Activated T-helper 2 cell treated with anti-CD3 and anti-CD28 coated beads, Interferon-gamma antibody, Interleukin-2, Interleukin-4, amounts not matched to agents 10 μg/mL and 5 μg/mL and 100 μg/mL, durations not matched to agents 14 hours and 24 hours and 36 hours (primary cell): ENCODE measurements at places on chromosomes 5 and 9. TPM values are rescaled to one million over a fixed set of nuclear protein-coding genes. Genes with fewer than 3 reads are reported as not detected.

DNA sequence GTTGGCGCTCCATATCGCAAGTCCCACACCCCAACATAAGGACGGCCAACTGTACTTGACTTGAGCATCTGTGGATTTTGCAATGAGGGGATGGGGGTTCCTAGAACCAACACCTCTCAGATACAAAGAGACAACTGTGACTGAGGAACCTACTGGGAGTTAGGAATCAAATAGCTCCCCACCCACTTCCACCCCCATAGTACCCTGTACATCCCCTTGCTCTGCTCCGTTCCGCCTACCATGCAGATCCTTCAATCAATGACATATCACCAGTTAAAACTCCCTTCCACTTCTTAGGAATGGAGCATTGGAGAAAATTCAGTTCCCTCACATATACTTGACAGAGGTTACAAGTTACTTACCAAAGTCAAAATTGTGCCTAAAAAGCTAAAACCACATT is 140.9 kb downstream of the MLLT3 start:
- DNase-seq = no peak

- DNase-seq = no peak
Observed at GRCh38 chr9:75451505-75451904, 363.2 kb downstream of the OSTF1 start.

DNA sequence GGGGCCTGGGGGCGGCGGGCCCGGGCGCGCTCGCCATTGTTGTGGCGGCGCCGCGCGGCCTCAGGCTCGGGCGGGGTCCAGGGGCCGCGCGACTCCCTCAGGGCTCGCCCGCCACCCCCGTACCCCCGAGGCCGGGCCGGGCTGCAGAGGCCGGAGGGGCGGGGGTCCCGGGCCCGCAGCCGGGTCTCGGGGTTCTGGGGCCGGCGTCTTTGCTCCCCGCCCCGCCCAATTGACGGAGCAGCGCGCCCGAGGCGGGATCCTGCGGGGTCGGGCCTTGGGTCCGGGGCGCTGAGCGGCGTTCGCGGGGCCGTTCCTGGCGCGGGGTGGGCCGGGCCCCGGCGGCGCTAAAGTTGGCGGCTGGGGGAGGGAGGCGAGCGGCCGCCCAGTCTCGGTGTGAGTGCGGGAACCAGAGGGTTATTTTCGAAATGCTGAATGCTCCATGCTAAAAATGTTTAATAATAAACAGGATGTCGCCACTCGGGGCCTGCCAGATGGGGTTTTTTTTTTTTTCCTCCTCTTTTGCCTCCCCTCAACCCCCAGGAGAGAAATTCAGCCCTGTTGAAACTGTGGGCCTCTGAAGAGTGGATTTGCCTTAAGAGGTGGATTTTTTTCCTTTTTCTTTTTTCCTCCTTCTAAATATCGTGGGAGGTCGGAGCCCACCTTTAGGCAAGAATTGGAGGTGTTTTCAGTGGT is 724 bp downstream of the PRRC2B start:
- peak; percentile 49 for DNase-seq

- DNase-seq = no peak
Observed at GRCh38 chr5:93915142-93915553, 173.7 kb upstream of the POU5F2 start.

- no peak for DNase-seq
Observed at GRCh38 chr9:118558026-118558425, 811.2 kb downstream of the BRINP1 start.

GRCh38 chr5:32225445-32225844 is 51.3 kb upstream of the GOLPH3 start:
- DNase-seq = no peak

- DNase-seq = no peak
Observed at GRCh38 chr9:137465000-137465719, 6.0 kb upstream of the NSMF start.

The IL33 gene
- total RNA-seq = not detected in 2 replicates

The PFN3 gene
- total RNA-seq = not detected in 2 replicates
